ENCODE measurements at places on chromosomes 5 and 9.

GRCh38 chr9:79735023-79735779, 163.4 kb downstream of the TLE4 start:
- DNase-seq = no peak

GRCh38 chr5:3590161-3590966, 5.3 kb upstream of the IRX1 start:
- no peak for DNase-seq

- no peak for DNase-seq
These were observed 9.6 kb upstream of the NME5 start for GRCh38 chr5:138148811-138149210.

GRCh38 chr5:68431601-68432337, 216.2 kb downstream of the PIK3R1 start:
- no peak for DNase-seq

GRCh38 chr9:92639124-92639523, 30.8 kb downstream of the IPPK start:
- DNase-seq = no peak

DNA sequence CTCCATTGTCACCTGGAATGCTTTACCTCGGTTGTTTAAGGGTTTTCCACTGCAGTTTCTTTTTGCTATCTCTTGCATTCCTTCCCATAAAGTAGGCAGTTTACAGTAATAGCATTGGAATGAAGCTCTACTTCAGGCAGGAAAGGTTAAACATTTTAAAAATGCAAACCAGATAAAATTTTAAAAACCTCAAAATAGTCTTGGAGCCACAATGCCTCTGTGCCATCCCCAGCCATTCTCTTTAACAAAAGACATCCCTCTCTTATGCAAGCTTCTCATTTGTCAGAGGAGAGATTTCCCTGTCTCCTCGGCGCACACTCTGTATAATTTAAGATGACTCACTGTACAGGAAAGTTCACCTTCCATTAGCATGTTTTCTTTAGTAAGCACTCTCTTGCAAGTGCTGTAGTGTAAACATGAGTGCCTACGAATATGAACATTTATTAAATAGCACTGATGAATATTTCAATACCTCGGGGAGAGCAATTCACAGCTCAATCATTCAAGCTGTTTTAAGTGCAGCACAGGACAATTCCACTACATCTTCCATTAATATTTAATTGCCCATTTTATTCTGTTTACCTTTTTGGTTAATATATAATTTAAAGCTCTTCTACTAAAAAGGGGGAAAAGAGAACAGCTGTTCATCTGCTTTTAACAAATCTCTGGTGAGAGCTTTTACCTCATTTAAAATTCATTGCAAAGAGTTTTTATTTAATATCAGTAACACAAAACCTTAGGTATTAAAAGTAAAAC, 343.6 kb downstream of the SPATA31D1 start:
- no peak for DNase-seq

DNA sequence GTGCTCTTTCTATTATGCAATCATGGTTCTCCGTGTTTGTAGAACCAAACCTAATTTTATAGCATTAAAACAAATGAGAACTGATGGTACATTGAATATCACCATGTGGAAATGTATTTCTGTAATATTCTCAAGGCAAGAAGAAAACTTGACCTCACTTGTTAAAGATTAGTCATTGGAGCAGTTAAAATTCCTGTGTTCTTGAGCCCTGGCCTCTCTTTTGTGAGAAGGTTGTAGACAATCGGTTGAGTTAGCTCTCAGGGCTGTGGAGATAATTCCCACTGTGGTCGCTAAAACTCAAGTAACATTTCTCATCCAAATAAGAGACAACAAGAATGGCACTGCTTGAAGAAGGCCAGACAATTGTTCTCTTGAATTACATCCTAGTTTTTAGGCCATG, 216.0 kb upstream of the KLF4 start:
- DNase-seq = no peak

GRCh38 chr5:59756373-59757035, 137.0 kb downstream of the PDE4D start:
- DNase-seq = no peak

GRCh38 chr5:21919414-21920022, 933.6 kb downstream of the CDH12 start:
- DNase-seq = no peak

GRCh38 chr5:137666901-137667300, 69.0 kb downstream of the KLHL3 start:
- DNase-seq = no peak

GRCh38 chr5:17365811-17366138, 132.3 kb upstream of the TAF11L2 start:
- DNase-seq = no peak

- DNase-seq = no peak
These were observed 151.2 kb upstream of the ARRDC3 start for GRCh38 chr5:91534332-91534731.

- no peak for DNase-seq
These were observed 39.0 kb downstream of the CACNA1B start for GRCh38 chr9:137916540-137916939.

DNA sequence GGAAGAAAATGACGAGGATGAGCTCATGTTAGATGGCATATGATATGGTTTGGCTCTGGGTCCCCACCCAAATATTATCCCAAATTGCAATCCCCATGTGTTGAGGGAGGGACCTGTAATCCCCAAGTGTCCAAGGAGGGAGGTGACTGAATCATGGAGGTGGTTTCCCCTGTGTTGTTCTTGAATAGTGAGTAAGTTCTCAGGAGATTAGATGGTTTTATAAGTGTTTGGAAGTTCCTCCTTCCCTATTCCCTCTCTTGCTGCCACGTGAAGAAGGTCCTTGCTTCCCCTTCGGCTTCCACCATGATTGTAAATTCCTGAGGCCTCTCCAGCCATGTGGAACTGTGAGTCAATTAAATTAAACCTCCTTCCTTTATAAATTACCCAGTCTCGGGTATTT, 10.1 kb downstream of the EDIL3 start:
- DNase-seq = no peak

DNA sequence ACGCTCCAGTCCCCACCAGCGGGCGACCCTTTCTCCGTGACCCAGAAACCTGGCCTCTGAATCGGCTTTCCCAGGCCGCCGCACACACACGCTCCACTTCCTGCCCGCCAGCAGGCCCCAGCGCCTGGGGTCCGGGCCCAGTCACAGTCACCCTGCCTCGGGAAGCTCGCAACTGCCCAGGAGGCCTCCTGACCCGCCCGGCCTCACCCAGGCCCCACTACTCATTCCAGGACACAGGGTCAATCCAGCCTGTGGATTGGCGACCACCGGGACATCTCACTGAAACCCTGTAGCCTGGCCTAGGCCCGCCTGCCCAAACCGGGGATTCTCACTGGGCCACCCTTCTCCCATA, 2.7 kb upstream of the IRX4 start:
- no peak for DNase-seq

GRCh38 chr9:95822583-95823431, 52.7 kb upstream of the ERCC6L2 start:
- DNase-seq = no peak

- no peak for DNase-seq
These were observed 11.2 kb upstream of the RIC1 start for GRCh38 chr9:5617749-5618148.

GRCh38 chr5:102843997-102844396, 88.9 kb downstream of the PAM start:
- DNase-seq = no peak

DNA sequence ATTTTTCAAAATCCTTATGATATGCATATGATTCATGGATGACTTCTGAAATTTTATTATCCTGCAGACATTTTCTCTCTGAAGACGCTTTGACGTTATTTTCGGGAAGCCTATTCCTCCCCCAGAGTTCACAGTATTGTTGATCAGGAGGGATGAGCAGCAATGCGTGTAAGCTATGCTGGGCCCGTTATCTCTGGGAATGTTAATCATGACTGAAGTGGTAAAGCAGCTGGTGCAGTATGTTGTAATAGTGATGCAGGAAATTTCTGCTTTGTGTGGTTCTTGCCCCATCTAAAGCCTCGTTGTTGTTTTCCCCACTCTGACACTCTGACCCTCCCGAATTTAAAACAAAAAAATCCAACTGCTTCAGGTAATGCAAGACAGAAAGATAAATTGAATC, 1797.8 kb upstream of the WWC1 start:
- no peak for DNase-seq

Data from substantia nigra (tissue), 51 donors.